ENCODE measurements at places on chromosomes 3 and 15.

GRCh38 chr3:89049119-89049518 is 58.3 kb upstream of the EPHA3 start:
- DNase-seq: no peak

DNA sequence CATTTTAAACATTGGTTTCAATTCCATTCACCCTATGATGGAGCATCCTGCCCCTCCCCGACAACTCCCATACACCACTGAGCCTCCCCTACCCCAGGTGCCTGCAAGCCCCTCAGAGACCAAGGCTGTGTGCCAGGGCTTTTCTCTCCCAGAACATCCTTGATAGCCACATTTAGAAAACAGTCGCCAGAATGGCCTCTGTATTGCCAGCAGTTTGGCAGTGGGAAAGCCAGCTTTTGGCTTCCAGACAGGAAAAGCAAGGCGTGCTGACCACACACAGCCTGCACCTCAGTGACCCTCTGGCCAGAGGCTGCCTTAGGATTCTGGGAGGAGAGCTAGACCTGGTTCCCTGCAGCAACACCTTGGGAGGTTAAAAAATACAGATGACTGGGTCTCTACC is 18.2 kb upstream of the HRH1 start:
- DNase-seq: no peak

- DNase-seq: no peak
These were observed 5.5 kb downstream of the MYL3 start for GRCh38 chr3:46857485-46858341.

GRCh38 chr3:191761906-191762305 is 300.9 kb downstream of the PYDC2 start:
- DNase-seq: no peak

DNA sequence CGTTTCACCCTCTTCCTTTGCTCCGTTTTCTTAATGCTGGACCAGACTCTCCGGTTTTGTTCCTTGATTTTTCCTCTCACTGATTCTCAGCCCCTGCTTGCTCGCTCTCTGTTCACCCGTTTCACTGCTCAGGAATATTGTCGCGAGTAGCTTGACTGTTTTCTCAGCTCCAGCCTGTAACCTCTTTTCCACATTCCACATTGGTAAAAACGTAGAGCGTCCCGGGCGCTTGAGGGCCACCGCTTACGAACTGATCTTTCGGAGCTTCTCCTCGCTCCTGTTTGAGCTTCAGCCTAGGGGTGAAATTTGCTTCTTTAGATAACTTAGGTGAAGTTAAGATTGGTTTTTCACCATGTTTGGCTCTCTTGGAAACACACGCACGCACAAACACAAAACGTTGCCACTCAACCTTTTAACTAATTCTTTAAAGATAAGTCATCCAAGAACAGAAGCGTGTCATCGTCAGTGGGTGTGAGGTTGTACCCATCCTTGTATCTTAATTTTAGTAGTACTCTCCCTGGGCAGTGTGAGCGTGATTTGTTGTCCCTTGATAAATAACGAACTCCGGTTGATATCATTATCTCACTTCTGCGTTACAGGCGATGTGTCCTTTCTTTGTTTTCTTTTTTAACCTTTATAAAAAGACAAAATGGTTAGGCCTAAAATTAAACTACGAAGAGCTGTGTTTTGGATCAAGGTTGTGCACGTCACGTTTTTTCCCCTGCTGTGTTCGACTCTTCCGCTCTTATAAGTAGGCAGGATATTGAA is 1.0 kb downstream of the PAK2 start:
- DNase-seq: peak; percentile 62
